ENCODE measurements at places on chromosomes 16 and 17.

DNA sequence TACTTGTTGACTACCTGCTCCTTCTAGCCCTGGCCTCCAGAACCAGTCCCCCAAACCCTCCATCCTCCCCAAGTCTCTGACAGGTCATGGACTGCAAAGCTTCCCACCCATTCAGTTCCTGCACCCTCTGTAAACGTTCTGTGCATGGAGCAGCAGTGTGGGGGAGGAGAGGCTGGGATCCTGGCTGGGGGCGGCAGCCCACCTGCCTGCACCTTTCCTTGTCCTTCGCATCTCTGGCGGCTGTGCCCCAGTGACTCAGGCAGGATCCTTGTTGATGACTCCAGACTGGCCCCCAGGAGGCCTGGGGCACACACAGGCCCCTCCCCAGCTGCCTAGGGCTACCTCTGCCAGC is 1.6 kb upstream of the PKMYT1 start:
- DNase-seq, result no peak

DNA sequence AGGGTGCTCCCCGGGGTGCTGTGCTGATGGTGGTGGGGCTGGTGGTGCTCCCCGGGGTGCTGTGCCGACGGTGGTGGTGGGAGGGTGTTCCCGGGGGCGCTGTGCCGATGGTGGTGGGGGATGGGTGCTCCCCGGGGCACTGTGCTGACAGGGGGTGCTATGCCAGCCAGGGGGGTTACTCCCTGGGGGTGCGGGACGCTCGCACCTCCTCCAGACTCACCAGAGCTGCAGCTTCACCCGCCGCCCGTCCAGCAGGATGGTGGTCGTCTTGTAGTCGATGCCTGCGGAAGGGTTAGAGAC is 16.0 kb upstream of the WDR45B start:
- no peak for DNase-seq

- DNase-seq, result no peak
Measured at GRCh38 chr16:69123910-69124309, 8.5 kb downstream of the CHTF8 start.

- no peak for DNase-seq
Measured at GRCh38 chr17:39325528-39326240, 75.7 kb downstream of the FBXL20 start.

- DNase-seq, result no peak
Measured at GRCh38 chr17:60398227-60398959, 6.5 kb upstream of the USP32 start.

All from nucleus accumbens (tissue), 56 donors.